ENCODE measurements at places on chromosomes 5 and 9.

GRCh38 chr9:81716409-81716808 lies 27.1 kb upstream of the TLE1 start:
- DNase-seq: no peak

DNA sequence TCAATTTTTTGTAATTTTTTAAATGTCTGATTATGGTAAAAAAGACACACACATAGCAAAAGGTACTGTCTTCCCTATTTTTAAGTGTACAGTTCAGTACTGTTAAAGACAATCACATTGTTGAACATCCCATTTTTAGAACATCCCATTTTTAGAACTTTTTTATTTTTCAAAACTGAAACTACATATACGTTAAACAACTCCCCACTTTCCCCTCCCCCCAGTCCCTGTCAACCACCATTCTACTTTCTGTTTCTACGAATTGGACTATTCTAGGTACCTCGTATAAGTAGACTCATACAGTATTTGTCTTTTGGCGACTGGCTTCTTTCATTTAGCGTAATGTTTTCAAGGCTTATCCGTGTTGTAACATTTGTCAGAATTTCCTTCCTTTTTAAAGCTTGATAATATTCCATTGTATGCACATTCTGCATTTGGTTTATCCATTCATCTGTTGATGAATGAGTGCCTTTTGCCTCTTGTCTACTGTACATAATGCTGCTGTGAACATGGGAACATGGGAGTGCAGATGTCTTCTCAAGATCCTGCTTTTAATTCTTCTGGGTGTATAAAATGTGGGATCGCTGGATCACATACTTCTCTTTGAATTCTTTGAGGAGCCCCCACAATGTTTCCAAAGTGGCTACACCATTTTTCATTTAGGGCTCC lies 154.0 kb downstream of the PIK3R1 start:
- DNase-seq: peak; percentile 37

DNA sequence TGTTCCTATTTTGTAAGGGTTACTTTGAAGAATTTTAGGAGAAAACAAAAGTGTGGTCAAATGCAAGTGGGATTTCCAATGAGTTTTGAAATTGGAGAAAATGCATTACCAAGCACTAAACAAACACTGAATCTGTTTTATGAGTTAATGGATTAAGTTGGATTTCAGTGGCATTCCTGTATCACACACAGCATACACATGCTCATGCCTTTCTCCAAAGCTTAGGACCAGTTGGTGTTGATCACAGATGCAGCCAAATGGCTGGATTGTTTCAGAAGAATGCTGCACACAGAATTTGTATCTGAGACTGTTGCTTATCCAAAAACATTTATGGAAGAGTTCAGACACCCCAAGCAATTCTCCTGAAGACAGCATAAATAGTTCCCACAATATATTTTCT lies 611.1 kb downstream of the ACTL7B start:
- no peak for DNase-seq

GRCh38 chr9:124322618-124323432 lies 65.1 kb downstream of the NEK6 start:
- DNase-seq: no peak

DNA sequence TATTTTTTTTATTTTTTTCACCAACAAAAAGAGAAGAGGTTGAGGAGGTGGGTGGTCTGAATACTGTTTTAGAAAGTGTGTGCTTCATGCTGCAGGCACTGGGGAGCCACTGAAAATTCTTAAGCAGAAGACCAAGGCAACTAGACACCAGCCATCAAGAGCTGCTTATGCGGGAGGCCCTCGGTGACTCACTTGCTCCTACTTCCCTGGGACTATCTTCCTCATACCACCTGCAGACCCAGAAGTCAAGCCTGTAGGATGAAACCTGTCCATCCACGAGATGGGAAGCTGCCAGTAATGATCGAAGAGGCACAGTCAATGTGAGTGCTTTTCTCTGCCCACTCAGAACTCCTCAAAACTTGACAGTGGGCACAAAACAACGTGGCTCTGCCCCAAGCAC lies 125.8 kb upstream of the SLC44A1 start:
- DNase-seq: no peak

DNA sequence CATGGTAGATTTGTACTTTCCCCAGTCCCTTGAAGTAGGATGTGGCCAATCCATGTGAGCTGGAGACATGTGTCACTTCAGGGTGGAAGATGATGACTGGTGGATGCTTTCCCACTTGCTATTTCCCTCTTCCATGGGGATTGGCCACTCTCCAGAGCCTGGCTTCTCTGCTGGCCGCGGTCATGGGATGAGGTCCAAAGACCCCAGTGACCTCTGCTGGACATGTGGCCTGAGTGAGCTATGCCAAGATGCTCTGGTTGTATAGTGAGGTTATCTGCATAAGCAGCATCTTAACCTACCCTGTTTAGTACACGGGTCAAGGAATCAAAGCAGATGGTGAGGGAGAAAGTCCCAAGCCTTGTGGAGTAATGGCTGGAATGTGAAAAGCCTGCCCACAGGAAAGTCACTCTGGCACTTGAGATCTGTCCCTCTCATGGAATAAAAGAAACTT lies 47.1 kb downstream of the SH3PXD2B start:
- DNase-seq: no peak

DNA sequence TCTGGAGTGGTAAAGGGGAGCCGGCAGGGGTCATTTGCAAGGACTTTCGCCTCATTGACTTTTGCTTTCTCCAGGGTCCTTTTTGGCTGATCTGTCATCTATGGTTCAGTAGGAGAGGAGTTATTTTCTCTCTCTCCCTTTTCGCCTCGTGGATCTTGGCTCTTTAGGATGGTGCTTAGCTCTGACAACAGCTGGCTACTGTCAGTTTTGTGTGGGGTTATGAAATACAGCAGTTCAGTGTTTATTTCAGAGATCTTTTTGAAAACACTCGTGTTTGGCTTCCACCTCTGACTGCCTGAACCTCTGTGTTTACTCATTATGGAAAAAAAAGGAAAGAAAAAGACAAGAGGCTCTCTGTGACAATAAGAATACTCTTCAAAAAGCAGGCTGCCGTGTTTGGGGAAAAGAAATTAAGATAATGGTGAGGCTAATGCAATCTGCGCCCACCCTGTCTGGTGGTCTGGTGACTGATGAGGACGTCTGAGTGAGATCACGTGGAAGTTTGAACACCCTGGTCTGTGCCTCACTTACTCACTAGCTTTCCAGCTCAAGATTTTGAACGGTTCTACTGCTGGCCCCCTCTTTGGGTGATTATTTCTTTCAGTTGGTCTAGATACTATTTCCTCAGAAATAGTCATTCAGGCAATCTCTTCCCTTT lies 567.7 kb downstream of the CAAP1 start:
- no peak for DNase-seq

DNA sequence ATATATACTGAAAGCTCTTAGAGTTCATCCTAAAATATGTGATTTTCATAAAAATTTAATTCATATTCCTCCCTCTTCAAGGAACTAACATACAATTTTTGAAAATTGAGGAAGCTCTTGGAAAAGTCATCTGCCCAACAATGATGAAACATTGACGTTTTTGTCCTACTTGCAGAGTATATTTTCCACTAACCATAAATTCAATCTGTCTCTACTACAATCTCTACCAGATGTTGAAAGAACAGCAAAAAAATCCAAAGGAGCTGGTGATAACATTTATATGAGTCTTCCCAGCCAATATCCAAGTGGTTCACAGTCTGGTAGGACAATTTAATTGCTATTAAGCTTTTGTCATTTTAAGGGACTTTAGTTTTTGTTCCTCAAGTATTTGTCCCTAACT lies 81.1 kb upstream of the NR3C1 start:
- DNase-seq: no peak

- no peak for DNase-seq
These were observed 159.4 kb upstream of the PRR16 start for GRCh38 chr5:120304663-120305062.

GRCh38 chr9:11735391-11735790 lies 957.8 kb upstream of the TYRP1 start:
- no peak for DNase-seq

GRCh38 chr5:59586841-59587240 lies 306.7 kb downstream of the PDE4D start:
- no peak for DNase-seq

GRCh38 chr5:32357658-32358057 lies 44.9 kb upstream of the MTMR12 start:
- no peak for DNase-seq

DNA sequence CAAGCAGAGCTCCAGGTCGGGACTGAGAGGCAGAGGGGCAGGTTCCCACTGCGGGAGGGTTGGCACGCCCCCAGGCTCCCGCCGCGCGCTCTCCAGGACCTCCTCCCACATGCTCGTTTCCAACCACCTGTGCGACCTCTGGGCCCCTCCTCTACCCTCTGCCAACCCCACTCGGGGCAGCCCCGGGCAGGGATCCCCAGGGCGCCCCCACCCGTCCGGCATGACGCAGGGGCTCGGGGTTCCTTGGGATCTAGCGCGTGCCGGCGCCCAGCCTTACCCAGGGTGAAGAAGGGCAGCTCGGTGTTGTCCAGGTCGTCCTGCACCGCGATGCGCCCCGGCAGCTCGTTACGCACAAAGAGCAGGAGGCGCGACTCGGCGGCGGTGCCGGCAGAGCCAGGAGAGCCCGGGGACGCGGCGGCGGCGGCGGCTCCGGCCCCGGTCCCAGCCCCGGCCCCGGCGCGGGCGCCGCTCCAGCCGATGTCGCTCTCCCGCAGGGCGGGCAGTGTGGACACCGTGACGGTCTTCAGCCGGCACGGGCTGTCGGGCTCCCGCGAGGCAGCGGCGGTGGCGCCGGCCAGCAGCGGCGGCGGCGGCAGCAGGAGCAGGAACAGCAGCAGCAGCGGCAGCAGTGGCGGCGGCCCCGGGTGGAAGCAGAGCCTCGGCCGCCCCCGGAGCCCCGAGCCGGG lies 494 bp downstream of the ASTN2 start:
- no peak for DNase-seq

- no peak for DNase-seq
These were observed 809 bp downstream of the TNIP1 start for GRCh38 chr5:151079838-151080612.

- peak; percentile 81 for DNase-seq
These were observed 11.5 kb downstream of the SMIM3 start for GRCh38 chr5:150789943-150790611.

- no peak for DNase-seq
These were observed 728.5 kb upstream of the ADAMTS16 start for GRCh38 chr5:4411664-4412063.

DNA sequence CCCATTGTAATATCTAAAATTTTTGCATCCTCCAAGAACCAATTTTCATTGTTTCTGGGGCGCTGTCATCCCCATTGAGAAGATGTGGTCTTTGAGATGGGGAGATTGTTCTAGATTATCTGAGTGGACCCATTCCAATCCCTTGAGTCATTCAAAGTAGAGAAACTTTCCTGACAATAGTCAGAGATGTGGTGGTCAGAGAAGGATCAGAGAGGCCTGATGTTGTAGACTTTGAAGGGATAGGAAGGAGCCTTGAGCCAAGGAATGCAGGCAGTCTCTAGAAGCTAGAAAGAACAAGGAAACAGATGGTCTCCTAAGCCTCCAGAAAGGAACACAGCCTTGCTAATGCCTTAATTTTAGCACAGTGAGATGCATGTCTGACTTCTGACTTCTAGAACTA lies 80.4 kb downstream of the TEK start:
- DNase-seq: no peak

GRCh38 chr5:10700516-10700915 lies 60.5 kb downstream of the DAP start:
- DNase-seq: no peak

- DNase-seq: no peak
These were observed 262.7 kb downstream of the DEPDC1B start for GRCh38 chr5:60437308-60437707.

DNA sequence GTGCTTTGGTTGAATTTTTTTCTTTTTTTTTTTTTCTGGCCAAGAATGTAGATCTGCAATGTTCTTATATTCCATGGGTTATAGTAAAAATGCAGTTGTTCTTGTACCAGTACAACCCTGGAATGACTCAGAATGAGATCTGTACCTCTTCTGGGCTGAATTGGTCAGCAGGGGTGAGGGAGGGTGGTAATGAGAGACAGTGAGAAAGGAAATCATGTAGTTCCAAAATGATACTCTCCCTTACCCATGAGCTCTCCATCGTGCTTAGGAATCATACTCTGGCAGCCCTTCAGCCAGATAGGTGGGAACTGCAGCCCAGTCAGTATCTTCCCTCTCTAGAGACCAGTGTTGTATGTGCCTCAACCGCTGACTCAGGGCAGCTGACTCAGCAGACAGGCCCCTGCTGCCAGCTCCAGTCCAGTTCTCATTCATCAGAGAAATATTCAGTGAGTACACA lies 2.1 kb upstream of the GLIS3 start:
- peak; percentile 30 for DNase-seq

DNA sequence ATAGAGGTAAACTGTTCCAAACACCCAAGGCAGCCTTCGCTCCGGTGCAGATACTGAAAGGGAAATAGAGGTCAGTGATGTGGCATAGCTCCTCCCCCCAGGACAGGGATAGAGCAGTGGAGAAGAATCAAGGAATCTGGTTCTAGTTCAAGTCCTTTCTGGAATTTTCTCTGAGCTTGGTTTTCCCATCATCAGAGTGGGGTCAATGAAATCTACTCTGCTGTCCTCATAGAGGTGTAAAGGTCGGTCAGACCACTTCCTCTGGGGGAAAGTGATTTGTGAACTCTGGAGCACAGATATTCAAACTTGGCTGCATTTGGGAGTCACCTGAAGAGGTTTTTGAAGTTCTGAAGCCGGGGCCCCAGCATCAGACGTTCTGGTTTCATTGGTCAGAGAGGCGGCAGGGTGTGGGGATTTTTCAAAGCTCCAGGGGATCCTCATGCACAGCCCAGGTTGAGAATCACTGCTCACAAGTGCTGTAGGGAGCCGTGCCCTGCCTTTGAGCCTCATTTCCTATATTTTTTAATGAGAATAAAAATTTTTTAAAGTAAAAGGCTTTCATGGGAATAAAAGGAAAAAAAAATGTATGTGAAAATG lies 105.7 kb upstream of the RAD23B start:
- no peak for DNase-seq

DNA sequence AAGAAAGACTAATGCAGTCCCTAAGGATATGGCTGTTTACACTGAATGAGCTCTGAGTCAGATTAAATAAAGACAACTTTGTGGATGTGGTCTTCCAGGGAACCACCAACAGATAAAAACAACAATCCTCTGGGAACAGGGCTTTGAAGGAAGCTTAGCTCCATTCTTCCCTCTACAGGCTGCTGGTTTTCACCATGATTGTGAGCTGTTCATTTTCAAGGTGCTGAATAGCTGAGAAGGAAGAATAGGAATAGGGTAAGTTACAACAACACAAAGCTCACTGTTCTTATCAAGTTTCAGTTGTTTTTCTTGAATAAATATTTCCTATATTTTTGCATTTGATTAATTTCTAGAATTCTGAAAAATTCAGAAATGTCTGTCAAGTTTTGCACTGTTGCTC lies 25.9 kb upstream of the PTAR1 start:
- DNase-seq: no peak

Data from stimulated activated naive CD8-positive, alpha-beta T cell treated with anti-CD3 and anti-CD28 coated beads, Interleukin-15, amount 100 ng/mL, for 72 hours (primary cell).